Stimulated activated naive CD4-positive, alpha-beta T cell (primary cell): ENCODE measurements at places on chromosomes 16 and 17.

GRCh38 chr17:59634632-59635541 lies 15.2 kb downstream of the CLTC start:
- no peak for DNase-seq

DNA sequence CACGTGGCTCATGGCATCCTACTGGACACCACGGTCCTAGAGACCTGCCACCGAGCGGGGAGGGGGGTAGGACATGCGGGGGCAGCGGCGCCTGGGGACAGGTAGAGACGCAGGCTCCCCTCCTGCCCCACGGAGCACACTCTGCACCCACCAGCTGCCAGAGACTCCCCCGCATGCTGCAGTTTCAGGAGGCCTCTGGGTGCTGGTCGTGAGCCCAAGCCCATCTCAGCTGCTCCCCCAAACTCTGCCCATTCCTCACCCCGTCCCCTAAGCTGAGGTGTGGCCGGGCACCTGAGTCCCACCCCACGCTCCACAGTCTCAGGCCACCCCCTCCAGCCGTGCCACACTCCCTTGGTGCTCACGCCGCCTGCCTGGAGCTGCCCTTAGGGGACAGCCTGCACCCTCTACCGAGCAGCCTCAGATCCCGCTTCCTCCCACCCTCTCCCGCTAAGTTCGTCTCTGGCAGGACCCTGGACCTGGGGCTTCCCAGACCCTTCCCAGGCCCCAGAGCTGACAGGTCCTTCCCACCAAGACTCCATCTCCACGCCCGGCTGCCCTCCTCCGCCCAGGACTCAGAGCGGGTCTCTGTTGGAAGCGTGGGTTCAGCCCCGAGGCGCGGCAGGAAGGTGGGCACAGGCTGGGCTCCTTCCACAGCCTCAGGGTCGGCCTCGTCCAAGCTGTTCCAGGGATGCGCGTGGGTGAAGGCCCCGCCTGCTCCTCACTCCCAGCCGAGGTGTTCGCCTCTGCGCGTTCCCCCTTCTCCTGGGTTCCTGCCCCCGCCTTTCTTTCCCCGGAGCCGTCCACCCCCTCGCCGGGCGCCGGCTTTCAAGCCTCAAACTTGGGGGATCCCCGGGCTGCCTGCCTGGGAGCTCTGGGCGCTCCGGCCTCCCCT lies 1.3 kb downstream of the RAB40B start:
- DNase-seq, result peak; percentile 18

- no peak for DNase-seq
Measured at GRCh38 chr17:13419676-13420075, 182.1 kb downstream of the HS3ST3A1 start.

DNA sequence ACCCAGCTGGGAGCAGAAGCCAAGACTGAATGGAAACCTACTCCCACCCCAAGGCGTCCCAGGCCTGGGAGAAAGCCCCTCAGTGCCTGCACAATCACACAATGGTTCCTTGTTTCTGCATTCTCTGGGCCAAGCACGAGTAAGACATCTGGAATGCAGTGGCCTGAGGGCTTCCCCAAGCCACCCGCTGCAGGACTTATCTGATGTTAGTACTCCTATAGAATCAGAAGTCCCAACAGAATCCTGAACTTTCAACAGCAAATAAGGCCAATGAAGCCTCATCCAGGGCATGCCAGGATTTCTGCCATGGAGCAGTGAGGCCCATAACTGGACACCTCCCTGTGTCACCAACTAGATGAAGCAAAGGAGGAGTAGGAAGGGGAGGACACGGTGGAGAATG lies 28.6 kb downstream of the MYO18A start:
- no peak for DNase-seq

GRCh38 chr16:48282636-48283263 lies 35.4 kb upstream of the ABCC11 start:
- no peak for DNase-seq

GRCh38 chr16:12425134-12425941 lies 378.3 kb downstream of the CPPED1 start:
- DNase-seq, result no peak

DNA sequence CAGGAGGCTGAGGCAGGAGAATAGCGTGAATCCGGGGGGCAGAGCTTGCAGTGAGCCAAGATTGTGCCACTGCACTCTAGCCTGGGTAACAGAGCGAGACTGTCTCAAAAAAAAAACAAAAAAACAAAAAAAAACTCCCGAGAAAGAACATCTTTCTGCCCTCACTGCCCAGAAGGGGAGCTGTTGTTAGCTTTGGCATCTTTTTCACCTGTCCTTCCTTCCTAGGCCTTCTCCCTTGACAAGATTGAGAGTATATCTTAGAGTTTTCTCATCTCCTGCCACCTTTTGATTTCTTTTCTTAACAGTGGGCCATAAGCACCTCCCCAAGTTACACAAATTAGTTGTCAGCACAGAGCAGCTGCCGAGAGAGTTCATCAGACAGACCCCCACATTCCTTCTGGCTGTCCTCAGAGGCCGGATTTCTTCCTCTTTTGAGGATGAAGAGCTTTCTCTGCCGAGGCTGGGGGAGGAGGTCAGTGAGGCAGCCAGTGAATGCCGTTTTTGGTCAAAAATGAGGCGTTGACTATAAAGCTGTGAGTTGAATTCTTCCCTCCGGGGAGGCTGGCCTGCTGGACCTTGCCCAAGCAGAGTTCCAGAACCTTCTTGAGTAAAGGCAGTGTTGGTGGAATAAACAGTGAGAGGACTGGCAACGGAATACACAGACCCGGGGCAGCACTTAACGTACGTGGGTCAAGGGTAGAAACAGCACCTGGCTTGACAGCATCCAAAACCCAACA lies 127.0 kb downstream of the ABCC6 start:
- no peak for DNase-seq

- DNase-seq, result no peak
Measured at GRCh38 chr17:55705847-55706246, 16.8 kb downstream of the TMEM100 start.

DNA sequence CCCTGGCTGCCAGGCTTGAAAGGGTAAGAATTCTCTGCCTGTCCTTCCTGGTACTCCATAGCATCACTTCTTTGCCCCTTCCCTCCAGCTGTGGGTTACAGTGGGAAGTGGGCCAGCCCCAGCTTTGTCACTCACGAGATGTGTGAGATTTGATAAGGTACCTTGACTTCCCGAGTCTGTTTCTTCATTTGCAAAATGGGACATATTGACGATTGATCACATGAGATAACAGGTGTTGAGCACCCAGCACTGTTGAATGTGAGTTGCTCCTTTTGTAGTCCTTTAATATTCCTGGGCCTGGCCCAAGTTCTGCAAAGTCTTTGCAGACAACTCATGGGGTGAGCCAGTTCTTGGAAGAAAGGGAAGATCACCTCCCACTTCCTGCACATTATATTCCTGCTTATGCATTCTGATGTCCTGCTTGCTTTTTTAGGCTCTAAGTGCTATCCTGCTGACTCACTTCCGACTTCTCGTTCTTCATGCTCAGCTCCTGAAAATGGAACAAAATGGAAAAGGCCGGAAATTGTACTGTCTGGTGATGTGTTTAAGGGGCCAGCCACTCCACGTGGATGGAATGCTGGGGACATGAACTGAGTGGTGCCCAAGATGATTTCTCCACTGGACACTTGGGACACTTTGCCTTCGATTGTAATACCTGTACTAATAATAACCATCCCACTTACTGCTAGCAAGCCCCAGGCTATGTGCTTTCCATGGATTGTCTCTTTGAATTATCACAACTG lies 8.3 kb upstream of the NLK start:
- DNase-seq, result no peak

- DNase-seq, result peak; percentile 24
Measured at GRCh38 chr17:13031718-13032350, 14.0 kb upstream of the ELAC2 start.

DNA sequence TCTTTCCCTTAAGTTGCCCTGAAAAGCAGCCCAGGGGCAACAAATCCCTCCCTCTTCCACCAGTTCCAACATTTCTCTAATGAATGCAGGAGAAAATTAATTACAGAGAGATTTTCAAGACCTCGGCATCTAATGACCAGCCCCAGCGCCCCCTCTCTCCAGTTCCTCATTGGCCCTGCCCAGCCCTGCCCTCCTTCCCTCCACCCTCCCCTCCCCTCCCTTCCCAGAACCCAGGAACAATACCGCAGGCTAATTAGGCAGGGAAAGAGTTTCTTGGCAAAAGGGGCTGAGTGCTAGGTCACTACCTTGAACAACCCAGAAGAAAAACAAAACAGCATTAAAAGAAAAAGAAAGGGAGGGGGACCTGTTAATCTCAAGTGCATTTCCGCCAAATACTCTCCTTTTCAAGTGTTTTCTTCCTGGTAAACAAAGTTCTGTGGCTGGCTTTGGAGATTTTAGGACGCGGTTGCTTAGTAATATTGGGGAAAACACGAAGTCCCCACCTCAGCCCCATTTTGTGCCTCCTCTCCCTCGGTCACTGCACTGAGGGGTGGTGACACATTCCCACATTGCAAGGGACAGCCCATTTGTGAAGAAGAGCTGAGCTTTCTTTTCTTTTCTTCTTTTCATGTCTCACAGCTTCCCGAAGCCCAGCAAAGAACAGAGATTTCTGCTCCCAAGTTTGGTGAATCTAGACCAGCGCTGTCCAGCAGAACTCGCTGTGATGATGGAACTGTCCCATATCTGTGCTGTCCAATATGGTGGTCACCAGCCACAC lies 215.4 kb downstream of the SOX9 start:
- DNase-seq, result no peak

DNA sequence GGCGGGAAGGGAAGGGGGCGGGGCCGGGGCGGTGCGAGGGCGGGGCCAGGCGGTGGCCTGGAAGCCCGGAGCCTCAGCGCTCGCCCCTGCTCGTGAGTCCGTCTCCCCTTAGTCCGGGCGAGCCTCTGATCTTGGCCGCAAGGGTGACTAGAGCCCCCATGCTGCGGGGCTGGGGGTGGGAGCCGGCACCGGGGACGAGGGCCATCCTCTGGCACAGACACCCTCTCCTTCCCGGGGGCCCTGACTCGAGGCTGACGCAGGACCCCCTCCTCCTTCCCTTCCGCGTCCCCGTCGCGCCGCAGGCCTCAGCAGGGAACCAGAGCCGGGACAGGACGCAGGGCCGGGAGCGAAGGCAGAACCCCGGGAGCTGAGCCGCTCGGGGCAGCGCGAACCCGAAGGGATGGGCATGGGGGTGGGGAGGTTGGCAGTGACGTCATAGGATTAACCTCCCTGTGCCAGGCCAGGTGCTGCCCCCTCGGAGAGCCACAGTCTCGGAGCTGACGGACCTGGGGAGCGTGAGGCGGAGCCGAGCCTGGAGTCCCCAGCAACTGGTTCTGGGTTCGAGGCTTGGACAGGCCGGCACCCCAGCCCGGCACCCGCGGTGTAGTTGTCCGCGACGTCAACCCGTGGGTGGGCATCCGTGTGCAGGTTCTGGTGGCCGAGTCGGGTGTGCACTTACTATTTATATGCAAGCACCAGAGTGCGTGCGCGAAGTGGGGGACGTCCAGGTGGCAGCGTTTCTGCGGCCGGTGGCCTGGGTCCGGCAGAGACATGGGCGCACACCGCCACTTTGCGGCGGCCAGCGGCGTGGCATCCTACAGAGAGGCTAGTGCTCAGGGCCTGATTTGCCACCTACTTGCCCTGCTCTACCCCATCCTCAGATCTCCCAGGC lies 503 bp upstream of the PLCD3 start:
- DNase-seq, result peak; percentile 72

- no peak for DNase-seq
Measured at GRCh38 chr17:27247958-27248342, 46.0 kb upstream of the WSB1 start.

- no peak for DNase-seq
Measured at GRCh38 chr17:44236444-44236991, 17.0 kb upstream of the UBTF start.

DNA sequence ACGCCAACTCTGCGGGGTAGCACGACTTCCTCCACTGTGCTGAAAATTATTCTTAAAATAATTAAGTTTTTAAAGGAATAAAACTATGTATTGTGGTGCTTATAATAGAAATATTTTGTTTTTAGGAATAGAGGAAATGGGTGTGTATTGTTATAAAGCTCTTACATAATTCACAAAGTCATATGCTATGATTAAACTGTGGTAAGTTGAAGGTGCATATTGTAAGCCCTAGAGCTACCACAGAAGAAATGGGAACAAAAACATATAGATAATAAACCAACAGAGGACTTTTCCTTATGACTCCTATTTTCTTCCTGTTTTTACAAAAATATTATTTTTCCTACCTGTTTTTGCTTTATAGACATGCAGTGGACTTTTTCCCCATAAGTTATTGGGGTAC lies 4.3 kb upstream of the SLFN11 start:
- DNase-seq, result no peak

- DNase-seq, result no peak
Measured at GRCh38 chr17:77317091-77317750, 176.5 kb downstream of the SEC14L1 start.

DNA sequence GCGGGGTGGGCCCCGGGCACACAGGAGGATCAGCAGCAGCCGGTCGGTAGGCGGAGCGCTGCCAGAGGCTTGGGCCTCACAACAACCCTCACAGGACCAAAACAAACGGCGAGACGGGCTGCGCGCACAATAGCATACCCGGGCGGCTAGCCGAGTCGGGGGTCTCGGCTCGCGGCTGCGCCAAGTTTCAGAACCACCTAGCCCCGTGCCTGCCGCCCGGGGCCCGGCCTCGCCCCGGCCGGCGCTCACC lies 732 bp downstream of the ULK2 start:
- peak; percentile 41 for DNase-seq

GRCh38 chr16:48450367-48450766 lies 65.2 kb upstream of the SIAH1 start:
- DNase-seq, result no peak

GRCh38 chr17:80826955-80827645 lies 164.5 kb upstream of the CHMP6 start:
- DNase-seq, result no peak

DNA sequence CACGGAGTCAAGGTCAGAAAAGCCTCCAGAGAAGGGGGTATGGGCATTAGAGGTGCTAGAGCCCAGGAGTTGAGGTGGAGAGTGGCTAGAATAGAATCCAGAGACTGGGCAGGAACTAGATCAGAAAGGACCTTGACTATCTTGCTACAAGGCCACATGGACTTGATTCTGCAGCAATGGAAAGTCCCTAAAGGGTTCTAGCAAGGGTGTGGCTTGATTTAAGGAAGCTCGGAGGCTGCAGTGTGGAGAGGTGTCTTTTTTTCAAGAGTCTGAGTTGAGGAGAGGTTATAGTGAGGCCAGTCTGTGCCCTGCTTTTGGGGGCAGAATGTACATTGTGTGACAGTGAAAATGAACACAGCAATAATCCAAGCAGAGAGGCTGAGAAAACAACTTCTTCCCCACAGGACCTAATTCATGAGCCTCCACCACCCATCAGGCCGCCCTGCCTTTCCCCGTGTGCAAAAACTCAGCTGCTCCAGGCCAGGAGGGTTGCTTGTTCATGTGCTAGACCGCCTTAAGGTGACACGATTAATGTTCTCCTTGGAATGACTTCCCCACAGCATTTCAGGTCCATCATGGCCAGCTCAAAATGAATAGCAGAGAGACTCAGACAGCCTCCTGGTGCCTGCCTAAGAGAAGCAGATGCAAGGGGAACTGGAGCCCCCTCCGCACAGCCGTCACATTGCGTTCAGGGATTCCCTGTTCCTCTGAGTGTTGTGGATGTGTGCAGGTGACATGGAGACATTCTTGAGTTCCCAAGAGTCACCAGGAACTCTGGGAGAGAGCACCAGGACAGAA lies 8.7 kb upstream of the BEAN1 start:
- DNase-seq, result no peak
